Temporal lobe (tissue), 4 donors: ENCODE measurements at places on chromosomes 1 and 21. TPM values are rescaled to one million over a fixed set of nuclear protein-coding genes. Genes with fewer than 3 reads are reported as not detected.

Gene UTS2
- total RNA-seq: not detected

Gene TMEM240
- total RNA-seq: 15.2 TPM

Gene CSRP1
- total RNA-seq: 23.1 TPM

Gene EPHA10
- total RNA-seq: 8.9 TPM

Gene CCDC190
- 0.98 TPM for total RNA-seq

Gene ZFP69B
- 18.9 TPM for total RNA-seq

Gene OR2T29
- not detected for total RNA-seq

Gene PAQR6
- total RNA-seq: 4.7 TPM

Gene PRDM16
- 5.9 TPM for total RNA-seq

Gene CADM3
- total RNA-seq: 136 TPM

Gene KCNA3
- total RNA-seq: 20.2 TPM

Gene LAMC1
- total RNA-seq: 30.7 TPM

Gene ARTN
- total RNA-seq: 0.49 TPM

Gene S100B
- total RNA-seq: 10.1 TPM

Gene VSIG8
- not detected for total RNA-seq

Gene KIF26B
- 19.7 TPM for total RNA-seq

Gene FAM131C
- 2.7 TPM for total RNA-seq

Gene MEGF6
- 4.4 TPM for total RNA-seq

Gene RGSL1
- not detected for total RNA-seq

Gene BCAS2
- total RNA-seq: 46.0 TPM

Gene SYT14
- 41.6 TPM for total RNA-seq

Gene MAP7D1
- 52.9 TPM for total RNA-seq

Gene FMOD
- 2.2 TPM for total RNA-seq

Gene MFSD2A
- total RNA-seq: 18.7 TPM

Gene GUCA2B
- not detected for total RNA-seq

Gene SPEN
- total RNA-seq: 75.0 TPM

Gene DMRTA2
- 3.2 TPM for total RNA-seq

Gene C4BPA
- total RNA-seq: not detected

Gene ZNF593
- total RNA-seq: 5.4 TPM

Gene USH2A
- under 0.01 TPM for total RNA-seq

Gene LYPLAL1
- 23.8 TPM for total RNA-seq

Gene ILDR2
- total RNA-seq: 20.9 TPM

Gene ARPC5
- 66.4 TPM for total RNA-seq

Gene LAMC2
- 0.74 TPM for total RNA-seq

Gene VHLL
- total RNA-seq: 0.25 TPM

Gene LCE5A
- total RNA-seq: not detected

Gene SFT2D2
- total RNA-seq: 37.1 TPM

Gene C8A
- not detected for total RNA-seq

Gene TDRKH
- total RNA-seq: 18.7 TPM

Gene LYPD8
- total RNA-seq: not detected

Gene CDA
- total RNA-seq: not detected

Gene CSF3R
- 2.0 TPM for total RNA-seq

Gene CFAP107
- total RNA-seq: not detected
